ENCODE measurements at places on chromosomes 4 and X.
A peak's percentile ranks its signal among the peaks of the same experiment; 100 is the strongest.

GRCh38 chrX:47456080-47456479, 26.9 kb downstream of the ZNF41 start:
- no peak overlapping the region for H3K4me3 ChIP-seq
- no peak for DNase-seq
- H3K27me3 ChIP-seq: no peaks in the 10 kb centered on the region

GRCh38 chr4:42296196-42296595, 101.1 kb upstream of the SHISA3 start:
- H3K4me3 ChIP-seq: no peak overlapping the region
- H3K36me3 ChIP-seq: no peaks in the 10 kb centered on the region
- peaks cover 19% of the 10 kb centered on the region for H3K27me3 ChIP-seq

DNA sequence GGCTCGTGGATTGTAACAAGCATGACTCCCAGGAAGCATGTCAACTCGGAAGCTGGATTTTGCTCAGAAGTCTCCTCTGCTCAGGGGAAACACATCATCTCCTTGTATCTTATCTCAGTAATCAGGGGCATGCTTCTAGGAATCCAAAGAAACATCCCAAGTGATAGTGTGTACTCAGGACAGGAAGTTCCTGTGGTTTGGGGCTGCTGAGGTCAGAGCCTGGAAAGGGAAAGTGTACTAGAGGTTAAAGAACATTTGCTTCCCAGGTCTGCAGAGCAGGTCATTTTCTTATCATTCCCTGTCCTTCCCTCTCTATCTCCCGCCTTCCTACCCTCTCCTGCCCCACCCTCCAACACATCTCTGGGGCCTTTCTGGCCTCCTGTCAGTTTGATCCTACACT, 38.8 kb downstream of the SLC34A2 start:
- H3K4me1 ChIP-seq: no peaks in the 10 kb centered on the region
- no peak overlapping the region for H3K27ac ChIP-seq
- no peak for DNase-seq

DNA sequence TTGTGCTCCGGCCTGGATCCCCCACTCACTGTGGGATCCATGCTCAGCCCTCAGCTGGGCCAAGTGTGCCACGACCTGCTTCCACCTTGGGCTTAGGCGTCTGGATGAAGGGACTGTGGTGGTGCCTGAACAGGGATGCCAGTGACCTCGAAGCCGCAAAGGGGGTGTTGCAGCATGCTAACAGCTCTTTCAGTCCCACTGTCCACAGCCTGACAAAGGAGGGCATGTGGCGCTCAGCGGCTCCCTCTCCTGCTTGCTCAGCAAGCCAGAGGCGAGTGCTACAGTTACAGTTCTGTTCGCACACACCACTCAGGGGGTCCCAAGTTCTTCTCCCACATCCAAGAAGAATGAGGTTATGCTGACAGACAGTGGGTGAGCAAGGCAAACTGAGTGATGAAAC, 5.2 kb upstream of the IGBP1 start:
- no peak overlapping the region for H3K27ac ChIP-seq
- no peaks in the 10 kb centered on the region for H3K27me3 ChIP-seq
- H3K4me3 ChIP-seq: no peak overlapping the region
- no peak for DNase-seq
- peaks cover 23% of the 10 kb centered on the region for H3K4me1 ChIP-seq

GRCh38 chrX:39600222-39600621, 497.5 kb downstream of the BCOR start:
- H3K27me3 ChIP-seq: no peaks in the 10 kb centered on the region
- DNase-seq: no peak

- H3K27ac ChIP-seq: no peak overlapping the region
- H3K27me3 ChIP-seq: no peaks in the 10 kb centered on the region
- DNase-seq: no peak
- no peaks in the 10 kb centered on the region for H3K36me3 ChIP-seq
- no peaks in the 10 kb centered on the region for H3K4me1 ChIP-seq
Observed at GRCh38 chr4:183059797-183060196, 39.3 kb upstream of the WWC2 start.

GRCh38 chr4:99208719-99209075, 10.3 kb downstream of the ADH6 start:
- no peaks in the 10 kb centered on the region for H3K36me3 ChIP-seq
- no peak overlapping the region for H3K27ac ChIP-seq
- no peaks in the 10 kb centered on the region for H3K4me1 ChIP-seq
- no peak overlapping the region for H3K4me3 ChIP-seq

DNA sequence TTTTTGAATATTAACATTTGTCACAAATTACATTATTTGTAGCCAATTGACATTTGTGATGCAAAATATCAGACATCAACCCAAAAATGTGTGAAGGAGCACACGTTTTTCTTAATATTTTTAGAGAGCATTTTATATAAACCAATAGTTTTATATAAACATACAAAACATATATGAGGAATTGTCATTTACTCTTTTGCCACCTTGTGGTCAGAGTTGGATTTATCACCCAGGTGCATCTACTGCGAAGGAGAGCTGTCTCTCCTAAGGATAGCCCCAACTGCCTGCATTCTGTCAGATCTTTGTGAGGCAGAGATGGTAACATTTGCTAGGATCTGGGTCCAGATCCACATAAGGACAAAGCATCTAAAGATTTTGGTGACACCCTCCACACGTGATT, 2.5 kb upstream of the USP27X start:
- peaks cover 5% of the 10 kb centered on the region for H3K36me3 ChIP-seq
- DNase-seq: peak; percentile 47
- peaks cover 20% of the 10 kb centered on the region for H3K4me1 ChIP-seq
- no peak overlapping the region for H3K4me3 ChIP-seq
